ENCODE measurements at places on chromosomes 6 and 20.

GRCh38 chr20:19025430-19026120, 186.9 kb upstream of the SLC24A3 start:
- no peak for DNase-seq

DNA sequence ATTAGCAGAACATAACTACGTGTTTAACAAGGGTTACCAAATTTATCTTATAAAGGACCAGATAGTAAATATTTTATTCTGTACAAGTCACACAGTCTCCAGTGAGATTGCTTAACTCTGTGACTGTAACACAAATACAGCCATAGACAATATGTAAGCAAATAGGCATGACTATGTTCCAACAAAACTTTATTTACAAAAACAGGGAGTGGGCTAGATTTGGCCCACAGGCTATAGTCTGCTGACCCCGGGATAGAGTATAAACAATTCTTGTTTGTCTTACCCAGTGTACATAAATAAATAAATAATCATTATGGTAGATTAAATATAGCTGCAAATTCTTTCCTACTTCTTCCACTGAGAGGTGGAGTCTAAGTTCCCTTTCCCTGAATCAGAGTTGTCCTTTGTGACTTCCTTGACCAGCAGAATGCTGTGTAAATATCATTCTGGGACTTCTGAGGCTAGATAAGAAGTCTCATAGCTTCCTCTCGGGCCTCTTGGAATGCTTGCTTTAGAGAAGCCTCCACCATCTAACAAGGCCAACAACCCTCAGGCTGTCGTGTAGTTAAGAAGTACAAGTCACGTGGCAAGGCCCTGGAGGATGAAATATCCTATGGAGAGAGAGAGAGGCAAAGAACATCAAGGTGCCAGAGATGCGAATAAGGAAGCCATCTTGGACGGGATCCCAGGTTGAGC, 59.1 kb upstream of the TMEM244 start:
- no peak for DNase-seq

DNA sequence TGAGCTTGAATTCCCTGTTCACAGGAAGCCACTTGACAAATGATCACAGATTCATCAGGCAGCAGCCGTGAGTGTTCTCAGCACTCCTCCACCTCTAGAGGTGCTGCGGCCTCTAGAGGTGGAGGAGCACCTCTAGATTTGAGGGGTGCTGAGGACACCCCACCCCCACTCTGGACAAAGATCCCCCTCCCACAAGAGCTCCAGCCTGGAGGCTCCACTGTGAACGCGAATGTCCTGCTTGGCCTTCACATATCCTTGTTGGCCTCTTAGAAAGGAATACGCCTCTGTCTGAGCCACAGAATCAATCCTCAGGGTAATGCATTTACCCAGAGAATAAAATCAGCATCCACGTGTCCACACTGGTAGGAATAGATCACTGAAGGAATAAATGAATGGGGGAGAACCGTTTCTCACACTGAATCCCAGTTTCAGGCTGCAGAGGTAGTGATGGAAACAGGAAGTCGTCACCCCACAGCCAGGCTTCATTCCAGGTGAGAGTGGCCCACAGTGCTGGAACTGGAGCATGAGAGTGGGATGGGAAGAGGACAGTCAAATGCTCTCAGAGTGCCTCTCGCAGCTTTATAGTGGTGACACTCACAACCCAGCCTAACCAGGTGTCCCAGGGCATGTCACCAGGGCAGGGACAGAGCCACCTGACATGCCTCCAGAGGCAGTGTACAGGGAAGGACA, 16.6 kb downstream of the NPEPL1 start:
- no peak for DNase-seq

DNA sequence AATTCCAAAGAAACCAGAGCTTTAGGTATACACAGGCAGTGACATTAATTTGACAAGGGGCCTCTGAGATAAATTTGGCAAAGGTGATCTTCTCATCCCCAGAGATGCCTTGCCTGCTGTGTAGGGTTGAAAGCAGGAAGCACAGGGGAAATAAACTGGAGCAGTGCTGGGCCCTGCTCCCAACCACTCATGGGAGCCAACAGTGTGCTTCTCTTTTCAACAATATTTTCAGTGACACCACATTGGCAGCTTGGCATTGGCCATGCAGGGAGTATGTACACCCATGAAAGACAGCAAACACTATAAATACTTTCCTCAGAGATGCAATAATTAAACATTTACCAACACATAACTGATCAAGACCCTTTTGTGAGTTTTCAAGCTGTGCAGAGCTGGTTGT, 90.7 kb upstream of the F13A1 start:
- DNase-seq: no peak

- DNase-seq: no peak
These were observed 56.8 kb upstream of the SLC32A1 start for GRCh38 chr20:38667417-38667956.

GRCh38 chr20:64048402-64049044, 916 bp downstream of the SOX18 start:
- DNase-seq: no peak

GRCh38 chr6:148432462-148433195, 90.0 kb downstream of the SASH1 start:
- DNase-seq: no peak
